ENCODE measurements at places on chromosomes 1 and 21.

DNA sequence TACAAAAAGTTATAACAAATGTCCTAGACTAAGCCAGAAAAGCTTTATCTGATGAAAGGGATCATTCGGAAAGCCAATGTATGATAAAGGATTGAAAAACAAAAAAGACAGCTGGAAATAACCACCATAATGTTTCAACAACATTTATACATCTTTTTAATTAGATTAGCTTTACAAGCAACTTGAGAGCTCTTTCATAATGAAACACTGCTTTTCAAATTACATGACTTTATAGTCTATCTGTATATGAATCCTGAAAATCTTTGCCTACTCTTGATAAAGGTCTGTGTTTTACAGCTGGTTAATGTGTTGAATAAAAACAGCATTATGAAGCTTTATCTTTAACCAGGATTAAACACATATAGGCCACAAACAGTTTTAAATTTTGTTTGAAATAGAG, 25.5 kb downstream of the SPRTN start:
- DNase-seq = no peak

DNA sequence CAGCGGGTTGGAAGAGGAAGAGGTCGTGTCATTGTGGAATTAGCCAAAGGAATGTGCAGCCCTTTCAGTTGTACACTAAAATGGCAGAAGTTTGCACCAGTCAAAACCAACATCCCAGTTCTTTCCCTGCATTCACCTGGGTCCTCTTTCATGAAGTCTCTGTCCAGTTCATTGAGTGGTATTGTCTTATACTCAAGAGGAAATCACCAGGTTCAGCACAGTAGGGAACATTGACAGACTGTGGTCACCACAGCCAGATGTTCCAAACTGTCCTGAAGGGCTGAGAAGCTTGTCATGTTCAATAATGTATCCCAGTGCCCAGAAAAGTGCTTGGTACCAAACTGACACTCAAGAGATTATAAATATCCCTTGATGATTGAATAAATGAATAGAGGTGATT, 131.6 kb downstream of the GLUL start:
- no peak for DNase-seq

DNA sequence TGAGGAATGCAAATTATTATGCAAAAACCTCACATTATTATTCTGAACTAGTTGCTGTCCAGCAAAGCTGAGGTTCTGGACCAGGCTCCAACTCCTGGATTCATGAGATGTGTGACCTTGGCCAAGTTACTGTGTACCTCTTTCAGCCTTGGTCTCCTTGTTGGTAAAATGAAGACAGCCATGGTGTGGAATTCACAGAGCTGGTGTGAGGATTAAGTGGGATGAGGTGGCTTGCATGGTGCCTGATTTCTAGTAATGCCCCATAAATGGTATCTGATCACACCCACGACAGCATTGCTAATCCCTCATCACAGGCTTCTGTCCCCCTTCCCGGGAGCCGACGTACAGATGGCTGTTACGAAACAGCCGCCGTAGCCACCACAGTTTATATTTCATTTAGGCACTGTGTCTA, 59.6 kb downstream of the PGBD5 start:
- DNase-seq = no peak

DNA sequence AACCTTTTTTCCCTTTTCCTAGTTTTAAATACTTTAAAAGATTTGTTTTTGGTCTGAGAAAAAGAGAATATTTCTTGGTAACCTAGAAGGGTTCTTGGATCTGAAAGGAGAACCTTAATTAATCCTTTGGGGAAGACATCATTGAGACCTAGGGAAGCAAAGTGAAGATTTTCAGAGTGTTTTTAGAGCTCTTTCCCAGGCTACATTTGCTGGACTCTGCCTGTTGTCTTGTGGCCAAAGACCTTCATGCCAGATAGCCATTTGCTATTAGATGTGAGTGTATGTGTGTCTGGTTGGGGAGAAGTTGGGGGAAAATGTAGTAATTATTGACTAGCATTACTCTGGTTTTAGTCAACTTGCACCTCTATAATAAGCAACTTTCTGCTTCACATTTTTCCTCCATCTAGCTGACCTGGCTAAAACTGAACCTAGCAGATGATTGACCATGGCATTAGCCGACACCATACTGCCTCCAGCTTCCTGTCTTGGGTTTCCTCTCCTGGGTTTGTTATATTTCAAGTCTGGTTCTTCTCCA, 239.1 kb downstream of the USP25 start:
- no peak for DNase-seq

- no peak for DNase-seq
Observed at GRCh38 chr1:18362150-18362549, 118.6 kb upstream of the KLHDC7A start.

- peak; percentile 67 for DNase-seq
Observed at GRCh38 chr1:37865348-37866120, 6.1 kb upstream of the MTF1 start.

GRCh38 chr1:87584586-87584985, 255.9 kb downstream of the LMO4 start:
- no peak for DNase-seq

DNA sequence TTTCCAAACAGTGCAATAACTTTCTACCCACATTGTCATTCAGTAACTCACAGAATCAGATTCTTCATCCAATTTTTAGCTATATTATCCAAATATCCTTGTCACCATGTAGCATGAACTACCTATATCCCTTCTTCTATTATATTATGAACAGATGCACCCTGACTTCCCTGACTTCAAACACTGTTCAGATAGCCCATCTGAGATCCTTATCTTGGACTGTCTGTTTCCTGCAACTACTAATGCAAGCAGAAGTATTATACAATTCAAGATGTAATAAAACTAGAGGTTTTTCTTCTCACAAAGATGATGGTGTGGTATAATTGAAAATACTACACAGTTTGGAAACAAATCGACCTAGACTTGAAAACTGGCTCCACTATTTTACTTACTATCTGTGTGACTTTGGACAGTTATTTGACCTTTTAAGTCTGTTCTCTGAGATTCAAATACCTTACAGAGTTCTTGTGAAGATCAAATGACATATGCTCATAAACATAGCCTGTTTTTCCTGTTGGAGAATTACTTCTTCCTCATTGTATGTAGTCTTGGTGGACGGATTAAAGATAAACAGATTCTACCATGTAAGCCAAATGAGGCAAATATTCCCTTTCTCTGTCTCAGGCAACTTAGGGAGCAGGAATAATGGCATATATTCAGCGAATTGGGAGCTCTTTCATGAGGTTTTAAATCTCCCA, 407.9 kb upstream of the ZRANB2 start:
- DNase-seq = no peak

- DNase-seq = no peak
Observed at GRCh38 chr1:209416716-209417115, 166.8 kb upstream of the CAMK1G start.

- peak; percentile 17 for DNase-seq
Observed at GRCh38 chr21:44657635-44658540, at the start of gene KRTAP12-3. TSS of gene KRTAP12-3 (plus strand) at chr21:44657932. CDS start at chr21:44657980, 48 bp downstream.

GRCh38 chr1:54407154-54407403, 885 bp upstream of the SSBP3 start:
- DNase-seq = no peak

GRCh38 chr1:181192316-181192715, 103.8 kb downstream of the IER5 start:
- no peak for DNase-seq

GRCh38 chr1:28280501-28280900, 21.2 kb downstream of the SESN2 start:
- DNase-seq = no peak

DNA sequence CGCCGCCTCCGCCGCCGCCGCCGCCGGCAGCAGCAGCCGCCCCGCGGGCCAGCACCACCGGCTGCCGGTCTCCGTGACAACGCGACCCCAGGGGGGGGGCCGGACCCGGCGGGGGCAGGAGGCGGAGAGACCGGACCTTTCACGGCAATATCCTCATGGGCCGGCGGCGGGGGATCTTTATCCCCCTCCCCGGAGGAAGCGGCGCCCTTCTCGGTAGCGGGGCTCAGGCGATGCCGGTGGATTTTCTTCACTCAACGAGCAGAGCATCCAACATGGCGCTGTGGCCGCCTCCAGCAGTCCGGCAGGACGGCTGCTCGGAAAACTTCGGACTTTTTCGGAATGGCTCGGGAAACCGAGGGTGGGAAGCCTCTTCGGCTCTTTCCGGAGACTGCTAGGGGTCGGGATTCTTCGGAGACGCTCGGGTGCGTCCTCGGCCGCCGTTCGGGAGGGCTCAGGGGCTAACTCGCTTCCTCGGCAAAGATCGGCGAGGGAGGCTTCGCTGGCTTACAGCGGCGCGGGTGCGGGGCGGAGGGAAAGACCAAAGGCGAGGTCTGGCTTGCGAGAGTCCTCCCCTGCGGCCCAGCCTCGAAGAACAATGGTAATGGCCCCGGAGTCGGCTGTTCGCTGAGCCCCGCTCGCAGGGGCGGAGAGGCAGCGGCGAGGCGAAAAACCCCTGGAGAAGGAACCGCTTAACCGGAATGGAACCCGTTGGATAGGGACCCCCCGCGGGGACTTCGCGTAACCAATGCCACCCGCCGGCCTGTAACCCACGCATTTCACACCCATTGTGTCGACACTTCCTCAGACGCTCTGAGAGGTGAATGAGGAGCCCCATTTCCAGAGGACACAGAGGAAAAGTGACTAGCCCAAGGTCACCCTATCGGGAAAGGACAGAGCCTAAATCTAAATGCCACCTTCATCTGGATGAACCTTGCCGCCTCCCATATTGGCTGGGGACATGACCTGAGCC, at the start of gene EIF4G3:
TSS of gene EIF4G3 (minus strand) at position 312 of the 970 bp plus-strand sequence. CDS start 174,155 bp downstream, outside the sequence.
- DNase-seq = peak; percentile 100

DNA sequence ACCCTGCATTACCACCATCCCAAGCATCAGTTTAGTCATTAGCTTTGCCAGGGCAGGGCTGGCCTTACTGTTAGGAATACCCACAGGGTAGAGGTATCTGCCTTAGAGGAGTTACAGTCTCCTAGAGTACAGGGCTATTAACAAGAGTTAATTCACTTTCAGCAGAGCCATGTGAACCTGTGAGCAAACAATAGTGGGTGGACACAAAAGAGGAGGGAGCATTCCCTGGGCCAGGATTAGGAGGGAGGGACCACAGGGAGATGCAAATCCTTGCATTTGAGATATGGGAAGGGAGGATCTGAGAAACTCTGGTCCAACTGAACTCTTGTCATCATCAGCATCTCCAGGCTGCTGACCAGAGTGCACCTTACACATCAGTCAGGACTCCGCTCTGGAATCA, 51.1 kb upstream of the IGSF21 start:
- no peak for DNase-seq

- no peak for DNase-seq
Observed at GRCh38 chr1:232123775-232124659, 497.4 kb downstream of the DISC1 start.

DNA sequence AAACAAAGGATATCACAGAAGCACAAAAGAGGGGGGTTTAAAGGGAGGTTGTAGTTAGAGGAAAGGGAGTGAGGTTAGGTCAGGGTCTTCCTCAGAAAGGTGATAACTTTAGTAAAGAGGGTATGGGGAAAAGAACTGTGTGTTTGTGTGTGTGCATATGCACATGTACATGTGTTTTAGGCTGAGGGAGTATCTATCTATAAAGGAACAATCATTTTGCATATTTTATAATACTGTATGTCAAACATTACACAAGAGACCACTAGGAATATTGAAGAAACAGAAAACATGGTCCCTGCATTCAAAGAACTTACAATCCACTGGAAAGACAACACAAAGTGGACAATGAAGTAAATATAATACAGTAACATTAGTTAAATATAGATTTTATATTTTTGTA, 132.2 kb downstream of the ACBD6 start:
- no peak for DNase-seq

DNA sequence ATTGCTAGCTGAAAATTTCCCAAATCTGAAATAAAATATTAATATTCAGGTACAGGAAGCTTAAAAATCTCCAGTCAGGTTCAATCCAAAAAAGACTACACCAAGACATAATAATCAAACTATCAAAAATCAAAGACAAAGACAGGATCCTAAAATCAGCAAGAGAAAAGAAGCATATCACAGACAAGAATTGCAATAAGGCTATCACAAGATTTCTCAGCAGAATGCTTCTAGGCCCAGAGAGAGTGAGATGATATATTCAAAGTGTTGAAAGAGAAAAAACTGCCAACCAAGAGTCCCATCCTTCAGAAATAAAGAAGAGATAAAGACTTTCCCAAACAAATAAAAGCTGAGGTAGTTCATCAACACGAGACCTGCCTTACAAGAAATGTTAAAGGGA, 5.0 kb upstream of the SELP start:
- DNase-seq = no peak

DNA sequence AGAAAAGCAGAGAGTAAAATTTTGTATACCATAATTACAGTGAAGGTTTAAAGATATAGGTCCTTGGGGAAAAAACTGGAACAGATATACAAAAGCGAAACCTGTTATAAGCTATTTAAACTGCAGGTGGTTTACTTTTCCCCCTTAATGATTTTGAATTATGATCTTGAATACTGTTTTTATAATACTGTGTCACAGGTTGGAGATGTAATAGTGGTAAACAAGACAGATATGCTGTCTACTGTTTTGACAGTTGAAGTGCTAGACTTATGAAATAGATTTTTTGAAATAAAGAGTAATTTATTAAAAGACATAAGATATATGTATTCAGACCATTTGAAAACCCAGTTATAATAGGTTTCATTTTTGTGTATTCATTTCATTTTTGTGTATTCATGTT, 129.4 kb downstream of the CD247 start:
- DNase-seq = no peak

Data from activated CD4-positive, alpha-beta T cell treated with anti-CD3 and anti-CD28 coated beads for 48 hours (primary cell).